ENCODE measurements at places on chromosomes 1 and 21.
A peak's percentile ranks its signal among the peaks of the same experiment; 100 is the strongest.

DNA sequence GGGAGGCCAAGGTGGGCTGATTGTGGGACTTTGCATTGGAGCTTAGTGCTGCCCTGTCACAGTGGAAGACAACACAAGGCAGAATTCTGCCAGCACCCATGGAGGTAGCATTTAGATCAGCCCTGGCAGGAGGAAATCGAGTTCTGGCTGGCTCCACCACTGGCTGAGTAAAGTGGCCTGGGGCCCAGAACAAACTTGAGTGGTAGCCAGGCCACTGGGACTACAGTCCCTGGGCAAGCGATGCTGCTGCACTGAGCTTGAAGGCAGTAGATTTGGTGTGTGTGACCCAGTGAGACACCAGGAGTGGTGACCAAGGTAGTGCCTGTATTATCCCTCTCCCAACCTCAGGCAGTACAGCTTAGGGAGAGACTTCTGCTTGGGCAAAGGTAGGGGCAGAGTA, 22.5 kb upstream of the UHMK1 start:
- no peak overlapping the region for H3K27ac ChIP-seq
- no peak overlapping the region for H3K4me3 ChIP-seq
- H3K4me1 ChIP-seq: no peaks in the 10 kb centered on the region
- no peaks in the 10 kb centered on the region for H3K36me3 ChIP-seq
- H3K27me3 ChIP-seq: no peaks in the 10 kb centered on the region
- DNase-seq: no peak

- no peaks in the 10 kb centered on the region for H3K27me3 ChIP-seq
- no peaks in the 10 kb centered on the region for H3K4me1 ChIP-seq
- DNase-seq: no peak
- no peak overlapping the region for H3K4me3 ChIP-seq
- H3K36me3 ChIP-seq: no peaks in the 10 kb centered on the region
- H3K27ac ChIP-seq: no peak overlapping the region
These were observed 22.3 kb upstream of the PLA2G4A start for GRCh38 chr1:186806477-186806876.

GRCh38 chr1:10912441-10912840, 100.0 kb upstream of the TARDBP start:
- H3K4me3 ChIP-seq: no peak overlapping the region
- no peak overlapping the region for H3K27ac ChIP-seq
- no peaks in the 10 kb centered on the region for H3K36me3 ChIP-seq

- H3K27me3 ChIP-seq: no peaks in the 10 kb centered on the region
- H3K36me3 ChIP-seq: no peaks in the 10 kb centered on the region
- no peak for DNase-seq
- H3K27ac ChIP-seq: no peak overlapping the region
- no peak overlapping the region for H3K4me3 ChIP-seq
These were observed 47.3 kb upstream of the SSX2IP start for GRCh38 chr1:84737590-84737989.

- no peaks in the 10 kb centered on the region for H3K27me3 ChIP-seq
- H3K4me3 ChIP-seq: no peak overlapping the region
- peaks cover 6% of the 10 kb centered on the region for H3K4me1 ChIP-seq
- H3K36me3 ChIP-seq: no peaks in the 10 kb centered on the region
- DNase-seq: no peak
- no peak overlapping the region for H3K27ac ChIP-seq
These were observed 10.5 kb downstream of the RAB4A start for GRCh38 chr1:229281339-229281926.

GRCh38 chr1:205470131-205470530, 14.3 kb upstream of the BLACAT1 start:
- no peak overlapping the region for H3K4me3 ChIP-seq
- H3K36me3 ChIP-seq: no peaks in the 10 kb centered on the region
- no peaks in the 10 kb centered on the region for H3K27me3 ChIP-seq

DNA sequence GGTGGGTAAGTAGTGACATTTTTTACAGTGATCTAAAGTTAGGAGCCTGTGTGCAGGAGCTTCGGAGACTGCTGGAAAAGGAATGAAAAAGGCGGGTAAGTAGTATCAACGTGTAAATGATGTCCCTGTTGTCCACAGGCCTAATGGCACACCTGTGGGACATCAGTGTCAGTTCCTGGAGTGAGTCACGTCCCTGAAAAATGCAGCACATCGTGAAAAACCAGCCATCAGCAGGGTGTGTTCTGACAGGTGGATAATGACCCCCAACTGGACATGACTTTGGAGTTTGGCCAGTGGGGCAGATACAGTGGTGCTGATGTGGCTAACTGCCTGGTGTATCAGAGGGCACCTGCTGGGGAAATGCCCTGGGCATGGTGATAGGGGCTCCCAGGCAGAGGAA, 12.0 kb upstream of the PRDM15 start:
- no peak overlapping the region for H3K4me3 ChIP-seq
- H3K27me3 ChIP-seq: no peaks in the 10 kb centered on the region
- H3K36me3 ChIP-seq: no peaks in the 10 kb centered on the region
- no peak for DNase-seq
- H3K4me1 ChIP-seq: peaks cover 4% of the 10 kb centered on the region

- H3K36me3 ChIP-seq: peaks cover 4% of the 10 kb centered on the region
- peaks cover 30% of the 10 kb centered on the region for H3K4me1 ChIP-seq
- H3K27ac ChIP-seq: peak overlapping the region; percentile 84
- H3K27me3 ChIP-seq: no peaks in the 10 kb centered on the region
These were observed 1.5 kb downstream of the PARP1 start for GRCh38 chr1:226406401-226406881.

DNA sequence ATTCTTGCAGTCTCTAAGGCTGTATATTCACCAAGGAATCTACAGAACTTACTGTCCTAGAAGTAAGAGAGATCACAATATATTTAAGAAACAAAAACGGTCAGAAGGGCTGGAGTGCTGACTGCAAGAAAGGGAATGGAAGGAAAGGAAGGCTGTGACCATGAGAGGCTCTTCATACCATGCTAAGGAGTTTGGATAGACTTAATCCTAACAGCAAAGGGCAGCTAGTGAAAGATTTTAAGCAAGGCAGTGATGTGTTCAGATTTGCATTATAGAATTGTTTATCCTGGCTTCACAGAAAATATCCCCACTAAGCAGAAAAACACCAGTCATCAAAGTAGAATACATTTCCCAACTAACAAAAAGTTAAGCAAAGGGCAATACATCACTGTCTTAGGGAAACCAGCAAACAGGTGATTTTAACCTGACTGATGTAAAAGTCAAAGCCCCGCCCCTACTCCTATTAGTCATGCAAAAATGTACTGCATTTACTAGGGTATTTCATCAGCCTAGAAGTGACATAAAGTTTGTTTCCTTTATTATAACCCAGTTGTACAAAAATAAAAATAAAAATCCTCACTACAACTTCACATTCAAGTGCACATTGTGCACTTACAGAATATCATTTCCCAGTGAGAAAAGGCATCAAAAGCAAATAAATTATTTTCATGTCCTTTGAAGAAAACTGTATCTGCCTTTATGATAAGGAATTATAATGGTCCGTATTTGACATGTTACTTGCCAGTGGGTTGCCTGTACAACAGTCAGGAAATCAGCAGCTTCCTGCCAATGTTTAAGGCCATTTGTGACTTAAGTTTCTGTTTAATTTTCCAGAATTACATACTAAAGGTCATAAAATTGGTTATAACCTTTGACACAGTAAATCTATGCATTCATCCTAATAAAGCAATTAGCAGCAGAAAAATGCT, 17.2 kb downstream of the JAK1 start:
- H3K36me3 ChIP-seq: no peaks in the 10 kb centered on the region
- H3K27ac ChIP-seq: no peak overlapping the region
- H3K4me3 ChIP-seq: no peak overlapping the region
- H3K27me3 ChIP-seq: no peaks in the 10 kb centered on the region

DNA sequence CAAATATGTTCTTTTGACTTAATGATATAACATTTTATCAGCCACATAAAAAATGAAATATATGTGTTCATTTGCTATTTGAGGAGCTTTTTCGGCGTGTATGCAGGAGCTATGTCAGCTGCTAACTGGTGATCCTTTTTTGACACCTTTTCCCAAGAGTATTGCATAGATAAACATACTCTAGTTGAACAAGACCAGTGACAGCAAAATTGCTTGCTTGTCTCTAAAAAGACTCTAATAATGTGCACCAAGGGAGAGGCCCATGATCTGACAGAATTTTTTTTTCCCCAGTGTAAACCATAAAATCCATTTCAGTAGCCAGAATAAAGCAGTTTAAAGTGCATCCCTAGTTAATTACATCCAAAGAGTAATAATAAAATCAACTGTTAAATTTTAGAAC, 103.6 kb upstream of the BARHL2 start:
- no peak for DNase-seq
- H3K27me3 ChIP-seq: no peaks in the 10 kb centered on the region
- no peaks in the 10 kb centered on the region for H3K36me3 ChIP-seq
- H3K4me1 ChIP-seq: no peaks in the 10 kb centered on the region
- H3K4me3 ChIP-seq: no peak overlapping the region

DNA sequence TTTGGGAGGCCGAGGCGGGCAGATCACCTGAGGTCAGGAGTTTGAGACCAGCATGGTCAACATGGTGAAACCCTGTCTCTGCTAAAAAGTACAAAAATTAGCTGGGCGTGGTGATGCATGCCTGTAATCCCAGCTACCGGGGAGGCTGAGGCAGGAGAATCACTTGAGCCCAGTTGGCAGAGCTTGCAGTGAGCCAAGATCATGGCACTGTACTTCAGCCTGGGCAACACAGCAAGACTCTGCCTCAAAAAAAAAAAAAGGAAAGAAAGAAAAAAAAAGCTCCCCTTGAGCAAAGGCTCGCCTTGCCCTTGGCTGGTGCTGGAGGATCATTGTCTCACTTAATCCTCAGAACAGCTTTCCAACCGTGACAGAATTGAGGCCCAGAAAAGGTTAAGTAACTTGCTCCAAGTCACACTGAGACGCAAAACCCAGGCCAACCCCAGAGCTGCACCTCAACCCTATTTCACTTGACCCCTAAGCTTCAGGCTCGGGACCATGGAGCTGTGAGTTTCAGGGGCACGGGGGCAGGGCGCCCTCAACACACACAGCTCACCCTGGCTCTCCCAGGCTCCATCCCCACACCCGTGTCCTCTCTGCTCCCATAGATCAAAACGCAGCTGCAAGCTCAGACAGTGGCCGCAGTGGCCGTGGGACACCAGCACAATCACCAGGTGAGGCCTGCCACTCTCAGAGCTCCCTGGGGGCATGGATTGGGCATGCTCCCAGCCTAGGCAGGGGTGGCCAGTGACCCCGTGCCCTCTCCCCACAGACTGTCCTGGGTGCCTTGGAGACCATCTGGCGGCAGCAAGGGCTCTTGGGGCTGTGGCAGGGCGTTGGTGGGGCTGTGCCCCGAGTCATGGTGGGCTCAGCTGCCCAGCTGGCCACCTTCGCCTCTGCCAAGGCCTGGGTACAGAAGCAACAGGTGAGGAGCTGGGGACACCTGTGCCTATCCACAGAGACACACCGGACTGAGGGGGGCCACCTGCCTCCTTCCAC, 1.6 kb downstream of the SLC25A34 start:
- peaks cover 37% of the 10 kb centered on the region for H3K4me1 ChIP-seq
- H3K27me3 ChIP-seq: no peaks in the 10 kb centered on the region
- peaks cover 8% of the 10 kb centered on the region for H3K36me3 ChIP-seq

DNA sequence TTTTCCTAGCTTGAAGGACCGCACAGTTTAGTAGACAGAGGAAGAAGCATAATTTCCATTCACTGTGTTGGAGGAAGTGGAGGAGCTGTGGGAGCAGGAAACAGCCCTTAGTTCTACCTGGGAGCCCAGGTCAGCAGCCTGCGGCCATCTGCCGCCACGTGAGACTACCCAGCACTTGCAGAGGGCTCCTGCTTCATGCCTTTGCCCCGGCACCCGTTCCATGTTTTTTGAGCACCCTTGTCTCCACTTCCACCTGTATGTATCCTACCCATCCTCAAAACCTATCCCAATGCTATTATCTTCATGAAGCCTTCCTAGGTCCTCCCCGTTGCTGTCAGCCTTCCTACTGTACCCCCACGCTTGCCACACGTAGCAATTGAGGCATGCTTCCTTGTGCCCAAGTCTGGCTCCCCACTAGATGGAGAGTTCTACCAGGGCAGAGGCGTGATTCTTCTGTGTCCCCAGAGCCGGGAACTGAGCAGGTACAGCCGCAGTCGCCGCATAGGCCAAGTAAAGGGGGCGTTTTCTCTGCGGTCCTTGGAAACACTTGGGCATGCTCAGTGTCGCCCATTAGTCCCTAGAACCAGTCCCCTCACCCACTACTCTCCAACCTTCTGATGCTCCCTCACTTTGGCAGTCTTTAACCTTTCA, 1.9 kb downstream of the SLC6A9 start:
- peak overlapping the region; percentile 77 for H3K27ac ChIP-seq
- H3K4me1 ChIP-seq: no peaks in the 10 kb centered on the region
- H3K27me3 ChIP-seq: no peaks in the 10 kb centered on the region
- no peak for DNase-seq
- peak overlapping the region; percentile 70 for H3K4me3 ChIP-seq
- no peaks in the 10 kb centered on the region for H3K36me3 ChIP-seq

GRCh38 chr1:169989246-169989645, 85.2 kb downstream of the KIFAP3 start:
- no peak for DNase-seq
- H3K27me3 ChIP-seq: no peaks in the 10 kb centered on the region
- H3K27ac ChIP-seq: no peak overlapping the region
- no peak overlapping the region for H3K4me3 ChIP-seq
- no peaks in the 10 kb centered on the region for H3K4me1 ChIP-seq

- H3K27me3 ChIP-seq: no peaks in the 10 kb centered on the region
- DNase-seq: no peak
- H3K4me1 ChIP-seq: no peaks in the 10 kb centered on the region
- no peak overlapping the region for H3K27ac ChIP-seq
- H3K4me3 ChIP-seq: no peak overlapping the region
These were observed 731.4 kb downstream of the KCNT2 start for GRCh38 chr1:195876792-195877191.

- H3K4me1 ChIP-seq: no peaks in the 10 kb centered on the region
- DNase-seq: no peak
- H3K27me3 ChIP-seq: no peaks in the 10 kb centered on the region
- H3K4me3 ChIP-seq: no peak overlapping the region
- no peaks in the 10 kb centered on the region for H3K36me3 ChIP-seq
These were observed 13.1 kb upstream of the LPGAT1 start for GRCh38 chr1:211843507-211844298.

GRCh38 chr1:15358565-15359133, 51.0 kb upstream of the EFHD2 start:
- H3K27me3 ChIP-seq: no peaks in the 10 kb centered on the region
- H3K27ac ChIP-seq: no peak overlapping the region
- no peaks in the 10 kb centered on the region for H3K36me3 ChIP-seq
- DNase-seq: no peak
- H3K4me3 ChIP-seq: no peak overlapping the region

- H3K36me3 ChIP-seq: no peaks in the 10 kb centered on the region
These were observed 6.4 kb downstream of the TRIM63 start for GRCh38 chr1:26060832-26061574.
